Natural killer cell (primary cell): ENCODE measurements at places on chromosomes 4 and X.

GRCh38 chrX:131646106-131646505 is 102.2 kb downstream of the OR13H1 start:
- DNase-seq = no peak

DNA sequence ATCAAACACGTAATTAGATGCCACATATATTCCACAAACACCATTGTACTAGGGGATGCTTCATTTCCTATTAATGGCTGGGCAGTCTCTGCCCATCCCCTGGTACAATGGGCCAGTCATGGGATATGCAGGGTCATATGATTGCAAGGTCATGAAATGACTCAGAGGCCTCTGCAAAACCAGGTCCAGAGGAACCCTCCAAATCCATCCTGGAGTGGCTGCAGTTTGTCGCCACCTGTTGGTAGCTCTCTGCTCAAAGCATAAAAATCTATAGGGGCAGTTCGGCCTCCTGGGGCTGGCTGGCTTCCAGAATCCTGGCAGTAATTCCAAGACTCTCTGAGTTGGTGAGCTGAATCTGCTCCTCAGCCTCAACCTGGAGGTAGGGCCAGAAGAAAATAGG is 22.9 kb upstream of the PUDP start:
- DNase-seq = peak; percentile 15

DNA sequence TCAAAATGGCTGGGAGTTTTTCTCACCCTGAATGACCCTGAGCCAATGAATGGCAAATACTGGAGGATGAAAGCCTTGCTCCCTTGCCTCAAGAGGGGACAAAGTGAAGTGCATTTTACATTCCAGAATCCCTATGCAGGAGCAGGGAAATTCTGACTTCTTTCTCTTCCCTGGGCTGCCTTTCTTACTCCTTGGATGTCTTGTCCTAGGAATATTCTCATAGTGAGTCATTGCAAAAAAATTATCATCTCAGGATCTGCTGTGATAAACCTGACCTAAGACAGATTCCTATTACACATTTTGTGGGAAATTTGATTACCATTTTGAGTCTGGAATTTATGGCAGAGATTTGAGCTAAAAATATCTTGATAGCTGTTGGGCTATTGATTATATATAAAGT is 199.9 kb downstream of the TMA16 start:
- DNase-seq = no peak

- DNase-seq = no peak
Measured at GRCh38 chrX:10904220-10904619, 206.9 kb upstream of the HCCS start.

- DNase-seq = no peak
Measured at GRCh38 chr4:182531555-182532162, 288.5 kb downstream of the TENM3 start.

GRCh38 chr4:55553441-55554201 is 6.9 kb upstream of the CLOCK start:
- no peak for DNase-seq

GRCh38 chrX:128035318-128035717 is 16.9 kb downstream of the ACTRT1 start:
- DNase-seq = no peak

- DNase-seq = no peak
Measured at GRCh38 chrX:133609166-133609565, 193.9 kb upstream of the GPC4 start.
